ENCODE measurements at places on chromosomes 1 and 21.

GRCh38 chr1:116573431-116574095, 2.7 kb upstream of the CD58 start:
- no peak for DNase-seq

DNA sequence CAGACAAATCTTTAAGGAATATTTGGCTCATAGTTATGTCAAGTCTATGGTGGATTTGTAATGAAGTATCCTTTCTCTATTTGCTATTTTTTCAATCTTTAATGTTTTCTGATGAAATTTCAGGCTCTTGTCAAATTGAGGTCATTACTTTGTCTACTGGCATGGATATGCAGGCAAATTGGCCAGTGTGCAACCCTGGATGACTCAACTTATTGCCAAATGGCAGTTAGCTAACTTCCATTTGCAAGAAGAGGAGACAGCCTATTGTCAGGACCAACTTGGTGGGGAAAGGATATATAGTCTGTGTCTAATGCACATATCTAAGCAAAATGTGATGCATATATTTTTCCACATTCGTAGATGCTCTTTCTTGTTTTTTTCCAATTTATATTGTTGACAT, 530.5 kb downstream of the PTBP2 start:
- no peak for DNase-seq

DNA sequence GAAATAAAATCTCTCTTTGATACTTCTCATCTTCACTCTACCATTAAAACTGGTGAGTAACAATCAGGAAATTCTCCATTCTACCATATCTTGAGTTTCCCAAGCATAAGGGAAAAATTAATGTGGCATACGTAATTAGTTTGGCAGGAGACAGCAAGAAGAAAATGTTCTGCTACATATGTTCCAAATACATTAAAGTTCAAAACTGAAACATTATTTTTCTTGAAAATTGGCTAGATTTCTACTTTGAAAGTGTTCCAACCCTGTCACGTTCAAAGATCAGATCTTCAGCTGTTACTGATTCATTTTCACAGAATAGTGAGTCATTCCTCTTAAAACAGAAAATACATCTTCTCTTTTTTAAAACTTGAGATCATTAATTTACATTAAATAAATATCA, 48.5 kb downstream of the PIGK start:
- no peak for DNase-seq

- DNase-seq = peak; percentile 45
Measured at GRCh38 chr1:234065794-234066447, 161.4 kb downstream of the SLC35F3 start.

DNA sequence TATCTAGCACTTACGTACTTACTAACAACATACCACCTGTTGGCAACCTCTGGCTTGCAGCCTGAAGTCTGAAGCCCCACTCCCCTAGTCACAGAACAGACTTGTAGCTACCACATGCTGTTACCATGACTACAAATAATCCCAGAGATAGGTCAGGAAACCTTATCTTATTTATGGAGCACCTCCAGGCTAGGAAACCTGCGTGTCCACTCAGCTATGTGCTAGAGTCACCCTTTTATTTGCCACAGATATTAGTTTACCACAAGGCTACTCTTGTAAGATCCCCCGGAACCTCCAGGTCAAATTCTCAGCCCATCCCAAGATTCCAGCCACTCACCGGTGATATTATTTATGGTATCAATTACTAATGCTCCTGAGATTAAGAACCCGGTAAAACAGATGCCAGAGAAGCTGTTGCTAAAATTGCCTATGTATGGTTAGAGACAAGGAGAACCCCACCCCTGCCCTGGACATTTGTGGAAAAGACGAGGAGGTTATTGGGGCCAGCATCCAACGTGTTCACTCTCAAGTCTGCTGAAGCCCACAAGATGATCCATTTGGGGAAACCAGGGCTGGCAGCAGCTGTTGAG, 116.5 kb downstream of the TBX15 start:
- DNase-seq = no peak

DNA sequence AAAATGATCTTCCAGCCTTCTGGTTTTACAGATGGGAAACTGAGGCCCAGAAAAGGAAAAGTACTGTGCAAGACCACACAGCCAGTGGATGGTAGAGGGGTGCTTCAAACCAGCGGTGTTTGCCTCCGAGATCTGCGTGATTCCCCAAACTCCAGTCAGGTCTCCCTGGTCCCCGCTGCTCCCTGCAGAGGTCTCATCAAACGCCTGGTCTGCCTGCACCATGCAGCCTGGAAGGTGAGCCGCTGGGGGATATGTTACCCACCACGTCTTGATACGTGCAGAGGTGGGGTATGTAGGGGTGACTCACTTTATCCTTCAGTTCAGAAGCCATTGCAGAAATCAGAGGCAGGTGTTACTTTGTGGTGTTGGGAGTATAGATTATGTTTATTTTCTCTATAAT, 56.3 kb downstream of the MYOM3 start:
- no peak for DNase-seq

- DNase-seq = no peak
Measured at GRCh38 chr1:67522001-67522441, 91.8 kb upstream of the SERBP1 start.

DNA sequence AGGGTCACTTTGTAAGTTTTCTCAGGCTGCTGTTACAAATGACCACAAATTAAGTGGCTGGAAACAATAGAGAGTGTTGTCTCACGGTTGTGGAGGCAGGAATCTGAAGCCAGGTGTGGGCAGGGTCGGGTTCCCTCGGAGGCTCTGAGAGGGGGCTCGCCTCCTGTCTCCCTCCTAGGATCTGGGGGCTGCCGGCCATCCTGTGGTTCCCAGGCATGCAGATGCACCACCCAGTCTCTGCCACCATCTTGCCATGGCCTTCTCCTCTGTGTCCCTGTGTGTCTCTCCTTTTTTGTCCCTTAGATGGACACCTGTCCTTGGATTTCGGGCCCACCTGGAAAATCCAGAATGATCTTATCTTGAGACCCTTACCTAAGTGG, 4.8 kb downstream of the TP73 start:
- DNase-seq = no peak

DNA sequence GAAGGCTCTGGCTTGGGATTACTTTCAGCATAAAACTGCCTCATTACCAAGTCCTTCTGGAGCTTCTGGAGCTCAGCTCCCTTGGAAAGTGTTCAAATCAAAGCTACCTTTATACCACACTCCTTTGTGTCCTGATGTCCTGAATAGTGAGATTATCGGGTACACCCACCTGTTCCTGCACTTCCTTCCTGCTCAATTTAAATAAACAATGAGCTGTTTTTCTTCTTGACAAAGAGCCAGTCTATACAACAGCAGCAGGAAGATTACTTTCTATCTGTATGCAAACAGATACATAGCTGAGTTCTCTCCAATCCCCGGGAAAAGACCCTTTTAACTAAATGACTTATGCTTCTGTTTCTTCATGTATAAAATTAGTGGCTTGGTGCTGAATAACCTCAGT, 258.0 kb upstream of the FMN2 start:
- DNase-seq = no peak

- no peak for DNase-seq
Measured at GRCh38 chr1:200891774-200892157, 2.9 kb upstream of the INAVA start.

DNA sequence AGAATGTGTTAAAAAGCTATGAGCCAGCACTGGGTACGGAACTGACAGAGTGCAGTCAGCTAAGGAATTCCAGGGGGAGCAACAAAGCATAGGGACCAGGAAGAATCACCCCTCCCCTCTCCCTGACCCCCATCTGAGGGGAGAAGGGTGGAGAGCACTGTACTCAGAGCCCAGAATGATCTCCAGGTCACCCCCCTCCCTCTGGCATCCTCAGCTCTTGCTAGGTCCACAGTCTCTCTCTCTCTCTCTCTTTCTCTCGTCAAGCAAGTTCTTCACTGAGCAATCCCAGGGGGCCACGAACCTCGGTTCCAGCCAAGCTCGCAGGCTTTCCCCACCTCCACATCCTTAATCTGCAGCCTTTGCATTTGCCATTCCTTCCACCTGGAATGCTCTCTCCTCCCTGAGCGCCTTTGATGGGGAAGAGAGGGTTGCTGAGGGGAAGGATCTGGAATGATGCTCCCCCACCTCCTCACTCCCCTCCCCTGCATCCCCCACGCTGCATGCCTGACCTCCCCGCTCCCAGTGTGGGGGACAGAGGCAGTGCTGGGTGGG, 6.7 kb upstream of the WASF2 start:
- no peak for DNase-seq

DNA sequence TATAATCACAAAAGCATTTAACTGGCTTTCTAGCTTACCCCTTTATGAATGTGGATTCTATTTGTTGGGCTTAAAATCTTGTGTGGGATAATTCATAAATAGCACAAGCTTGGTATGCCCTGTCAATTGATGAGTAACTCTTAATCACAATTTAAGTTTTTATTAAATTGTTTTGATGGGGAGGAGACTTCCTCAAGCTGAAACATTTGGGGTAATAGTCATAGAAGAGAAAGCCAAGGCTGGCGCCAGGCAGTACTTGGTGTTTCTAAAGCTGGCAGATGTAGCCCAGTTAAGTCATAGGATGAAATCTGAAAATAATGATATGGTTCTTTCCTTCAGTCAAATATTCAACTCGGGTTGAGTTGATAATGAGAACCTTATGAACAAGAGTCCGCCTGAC, 167.2 kb downstream of the FMN2 start:
- DNase-seq = no peak

GRCh38 chr1:16605532-16606505, 7.5 kb downstream of the NBPF1 start:
- DNase-seq = no peak

DNA sequence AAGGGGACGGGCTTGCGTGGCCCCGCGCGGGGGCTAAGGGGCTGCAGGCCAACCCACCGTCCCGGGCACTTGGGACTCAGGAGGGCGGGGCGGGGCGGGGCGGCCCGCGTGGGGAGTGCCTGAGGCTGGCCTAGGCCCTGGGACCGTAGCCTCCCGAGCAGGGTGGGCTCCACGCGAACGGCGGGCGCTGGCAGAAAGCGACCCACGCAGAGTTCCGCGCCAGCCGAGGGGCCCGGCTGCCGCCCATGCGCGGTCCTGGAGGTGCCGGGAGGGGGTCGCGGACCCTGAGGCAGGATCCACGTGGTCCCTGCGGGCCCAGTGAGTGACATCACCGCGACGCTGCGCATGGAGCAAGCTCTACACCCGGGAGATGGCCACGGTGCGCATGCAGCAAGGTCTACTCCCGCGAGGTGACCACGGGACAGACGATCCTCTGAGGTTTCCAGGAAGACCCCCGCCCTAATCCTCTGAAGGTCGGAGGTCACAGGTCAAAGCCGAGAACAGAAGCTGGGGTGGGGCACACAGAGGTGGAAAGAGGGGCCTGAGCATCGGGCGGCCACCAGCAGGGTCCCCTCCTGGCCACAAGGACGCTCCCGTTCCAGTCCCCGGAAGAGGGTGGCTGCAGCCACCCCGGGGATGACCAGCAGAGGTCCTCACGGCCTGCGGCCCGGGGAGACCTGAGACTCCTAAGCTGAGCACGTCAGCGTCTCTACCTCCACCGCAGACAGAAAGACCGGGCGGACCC, 13.5 kb upstream of the SLC19A1 start:
- no peak for DNase-seq

DNA sequence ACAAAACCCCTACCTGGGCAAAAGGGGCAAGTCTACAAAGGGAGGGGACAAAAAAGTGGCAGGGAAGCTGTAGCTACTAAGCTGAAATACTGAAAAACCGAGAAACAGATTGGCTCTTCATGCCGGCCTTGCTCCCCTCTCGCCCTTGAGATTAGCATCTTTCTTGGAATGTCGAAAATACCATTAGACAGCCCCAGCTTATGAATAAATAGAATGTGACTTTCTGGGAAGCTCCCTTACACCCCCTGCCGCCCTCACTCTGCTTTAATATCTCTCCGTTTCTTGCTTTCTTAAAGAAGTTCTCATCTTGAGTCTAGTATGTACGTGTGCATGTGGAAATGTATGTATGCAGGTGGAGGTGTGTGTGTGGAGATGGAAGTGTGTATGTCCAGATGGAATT, 14.1 kb downstream of the TRAF3IP3 start:
- DNase-seq = no peak

- DNase-seq = peak; percentile 82
Measured at GRCh38 chr1:161069731-161070270, at the start of gene ARHGAP30. Gene ARHGAP30 (minus strand): TSS chr1:161069891. CDS start chr1:161069624, 267 bp downstream.

- DNase-seq = no peak
Measured at GRCh38 chr1:51268634-51269033, 32.6 kb downstream of the RNF11 start.

DNA sequence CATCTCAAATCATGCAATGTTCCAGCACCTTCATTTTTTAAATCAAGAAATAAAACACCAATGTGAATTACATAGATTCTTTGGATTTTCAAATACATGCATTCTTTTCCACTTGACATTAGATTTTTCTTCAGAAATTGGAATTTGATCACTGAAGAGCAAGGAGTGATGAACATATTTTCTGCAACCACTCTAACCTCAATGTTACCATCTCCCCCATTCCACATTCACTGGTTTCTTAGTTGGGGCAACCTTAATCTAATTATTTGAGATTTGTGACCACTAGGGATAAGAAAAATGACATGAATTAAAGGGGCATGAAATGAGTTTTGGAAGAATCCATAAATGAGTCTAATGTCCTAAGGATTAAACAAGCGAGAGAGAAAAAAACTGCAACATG, 168.7 kb upstream of the NR5A2 start:
- no peak for DNase-seq

- no peak for DNase-seq
Measured at GRCh38 chr1:154863315-154864174, 6.5 kb downstream of the KCNN3 start.

- no peak for DNase-seq
Measured at GRCh38 chr1:229069176-229069575, 201.7 kb upstream of the RAB4A start.

DNA sequence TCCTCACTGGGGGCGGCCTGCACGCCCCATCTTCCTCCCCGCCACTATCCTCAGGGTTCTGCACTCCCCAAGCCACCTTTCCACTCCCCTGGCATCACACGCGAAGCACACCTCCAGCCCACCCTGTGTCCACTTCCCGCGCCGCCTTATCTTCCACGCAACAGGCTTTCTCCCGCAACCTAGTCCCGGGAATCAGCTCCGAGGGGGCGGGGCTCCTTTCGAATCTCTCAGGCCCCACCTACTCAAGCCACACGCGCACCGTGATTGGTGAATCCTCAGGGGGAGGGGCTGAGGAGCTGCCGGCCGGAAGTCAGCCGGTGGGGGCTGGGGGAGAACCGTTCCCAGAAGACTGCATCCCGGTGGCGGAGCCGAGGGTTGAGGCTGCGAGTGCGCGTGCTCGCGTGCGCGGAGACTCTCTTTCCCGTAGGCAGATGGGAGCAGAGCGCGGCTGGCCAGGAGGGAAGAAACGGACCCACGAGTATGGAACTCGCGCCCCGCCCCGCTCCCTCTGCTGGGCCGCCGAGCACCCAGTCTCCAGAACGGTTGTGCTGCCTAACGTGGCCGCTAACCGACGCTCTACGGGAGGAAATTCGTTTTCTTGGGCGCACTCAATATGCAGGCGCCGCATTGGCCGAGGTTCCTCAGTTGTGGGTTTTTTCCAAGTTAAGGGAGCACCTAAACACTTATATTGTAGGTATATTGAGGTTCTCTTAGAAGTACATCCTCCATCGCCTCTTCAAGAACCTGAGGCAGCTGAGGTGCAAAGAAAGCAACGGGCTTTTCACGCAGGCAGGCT, at the start of gene PSRC1:
Gene PSRC1 (minus strand): TSS at position 194 of the 796 bp plus-strand sequence.
- DNase-seq = peak; percentile 77

- no peak for DNase-seq
Measured at GRCh38 chr1:15036101-15036500, 117.4 kb upstream of the TMEM51 start.
